Muscle of back (tissue), 13 donors: ENCODE measurements at places on chromosomes 11 and 22.
A peak's percentile ranks its signal among the peaks of the same experiment; 100 is the strongest.

DNA sequence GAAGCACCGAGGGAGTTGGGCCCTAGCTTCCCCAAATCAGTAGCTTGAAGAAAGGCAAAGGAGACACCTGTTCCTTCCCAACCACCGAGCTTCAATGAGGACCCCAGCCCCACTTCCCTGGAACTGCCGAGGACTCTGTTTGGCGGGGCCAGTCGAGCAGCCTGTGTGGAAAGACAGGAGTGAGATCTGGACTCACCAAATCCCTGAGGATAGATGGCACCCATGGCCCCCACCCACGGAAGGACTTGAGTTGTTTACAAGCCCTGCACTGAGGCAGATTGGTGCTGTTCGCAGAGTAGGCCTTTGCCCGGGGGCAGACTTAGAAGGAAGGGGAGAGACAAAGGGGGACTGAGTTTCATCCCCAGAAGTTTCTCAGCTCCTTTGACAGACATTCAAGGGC, 64.6 kb downstream of the FEZ1 start:
- DNase-seq: no peak

GRCh38 chr11:102957953-102958352, 2.4 kb upstream of the MMP13 start:
- no peak for DNase-seq

GRCh38 chr11:36400766-36401455, 104.8 kb downstream of the PRR5L start:
- no peak for DNase-seq

GRCh38 chr22:50260801-50261614, 475 bp downstream of the MAPK12 start:
- DNase-seq: peak; percentile 63

GRCh38 chr11:44702889-44703288, 23.9 kb upstream of the TSPAN18 start:
- DNase-seq: no peak
